ENCODE measurements at places on chromosomes 1 and 21.

GRCh38 chr1:198890214-198890930 lies 251.5 kb downstream of the PTPRC start:
- no peak for DNase-seq

GRCh38 chr1:224339442-224340033 lies 9.6 kb upstream of the NVL start:
- no peak for DNase-seq

DNA sequence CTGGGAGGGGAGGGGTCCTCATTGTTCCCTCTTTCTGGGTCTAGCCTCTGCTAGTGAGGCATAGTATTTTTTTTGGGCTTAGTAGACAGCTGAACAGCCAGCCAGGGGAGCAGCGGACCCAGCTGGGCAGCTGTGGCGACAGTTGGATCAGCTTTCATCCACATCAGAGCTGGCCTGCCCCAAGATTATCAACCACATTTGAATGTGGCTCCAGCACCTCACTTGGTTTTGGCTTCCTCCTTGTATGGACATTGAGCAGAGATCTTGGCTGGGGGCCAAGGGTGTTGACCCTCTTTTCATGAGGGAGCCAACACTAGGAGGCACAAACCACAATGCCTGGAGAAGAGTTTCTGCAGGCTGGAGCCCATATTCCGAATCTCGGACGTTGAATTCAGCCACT lies 25.0 kb downstream of the WNT4 start:
- DNase-seq: no peak

GRCh38 chr1:64136752-64137411 lies 66.5 kb upstream of the UBE2U start:
- peak; percentile 90 for DNase-seq

GRCh38 chr1:147717706-147718097 lies 42.7 kb downstream of the GJA5 start:
- DNase-seq: no peak

DNA sequence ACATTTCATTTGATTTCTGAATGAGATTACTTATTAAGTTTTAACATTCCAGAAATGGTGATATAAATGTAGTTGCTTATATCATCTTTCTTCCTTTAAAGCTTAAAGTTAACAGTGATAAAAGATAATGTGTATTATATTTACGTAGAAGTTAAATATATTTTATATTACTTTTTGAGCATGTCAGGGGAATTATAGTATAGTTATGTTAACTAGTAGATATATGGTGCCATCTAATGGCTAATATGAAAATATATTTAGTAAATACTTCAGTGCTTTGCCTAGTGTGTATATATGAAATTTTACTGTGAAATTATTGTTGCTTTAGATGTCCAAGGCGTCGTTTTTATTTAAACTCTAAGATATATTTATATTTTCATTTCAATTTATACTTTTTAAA lies 51.5 kb downstream of the SYT14 start:
- DNase-seq: no peak

- no peak for DNase-seq
Observed at GRCh38 chr1:86991549-86992186, 77.2 kb downstream of the HS2ST1 start.

DNA sequence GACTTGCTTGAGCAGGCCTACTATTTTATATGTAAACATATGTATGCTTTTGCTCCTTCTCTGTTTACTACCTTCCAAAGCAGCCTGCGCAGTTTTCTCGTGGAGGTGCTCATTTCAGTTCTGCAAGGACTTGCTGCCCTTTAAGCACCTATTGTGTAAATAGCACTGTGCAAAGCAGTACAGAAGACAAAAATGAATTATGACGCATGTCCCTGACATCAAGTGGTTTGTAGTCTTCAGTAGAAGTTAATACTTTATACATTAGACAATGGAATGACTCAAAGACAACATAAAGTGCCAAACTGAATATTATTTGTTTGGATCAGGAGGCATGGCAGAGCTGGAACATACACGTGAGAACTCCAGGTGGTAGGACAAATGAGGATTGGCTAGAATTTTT lies 611.7 kb downstream of the LMO4 start:
- DNase-seq: no peak

DNA sequence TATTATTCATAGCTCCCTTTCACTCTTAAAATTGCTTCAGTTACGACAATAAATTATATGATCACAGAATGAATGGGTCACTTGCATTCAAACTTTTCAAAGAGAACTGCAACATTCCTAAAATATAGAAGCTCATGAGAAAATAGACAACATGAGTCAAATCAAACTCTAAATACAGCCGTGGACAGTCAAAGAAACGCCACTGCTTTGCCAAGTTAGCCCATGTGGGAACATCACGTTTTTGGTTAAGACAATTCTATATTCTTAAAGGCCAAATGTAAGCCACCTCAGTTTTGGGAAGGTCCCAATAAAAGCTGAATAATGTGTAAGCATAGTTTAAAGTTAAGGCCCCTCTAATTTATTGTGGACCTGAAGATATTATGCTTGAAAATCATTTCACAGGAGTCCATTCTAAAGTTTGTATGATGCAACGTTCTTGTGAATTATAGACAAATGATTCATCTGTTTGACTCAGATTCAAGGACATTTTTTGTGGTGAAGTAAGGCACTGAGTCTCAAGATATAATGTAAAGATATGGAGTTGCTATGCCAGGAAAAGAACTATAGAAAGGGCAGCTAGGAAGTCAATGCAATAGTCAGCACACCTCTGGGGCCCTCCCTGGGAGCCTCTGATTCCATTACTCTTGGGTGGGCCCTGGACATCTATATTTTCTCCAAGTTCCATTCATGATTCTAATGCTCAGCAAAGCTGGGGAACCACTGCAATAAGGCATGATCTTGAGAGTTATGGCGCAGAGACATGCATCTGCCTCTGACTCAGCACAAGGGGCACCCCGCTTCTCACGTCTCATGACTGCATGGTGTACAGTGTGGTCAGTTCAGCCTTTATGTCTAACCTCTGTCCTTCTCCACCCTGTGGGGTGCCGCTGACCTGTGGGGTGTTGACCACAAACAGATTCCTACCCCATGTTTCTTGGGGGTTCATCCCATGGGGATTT lies 33.9 kb downstream of the ETS2 start:
- no peak for DNase-seq

DNA sequence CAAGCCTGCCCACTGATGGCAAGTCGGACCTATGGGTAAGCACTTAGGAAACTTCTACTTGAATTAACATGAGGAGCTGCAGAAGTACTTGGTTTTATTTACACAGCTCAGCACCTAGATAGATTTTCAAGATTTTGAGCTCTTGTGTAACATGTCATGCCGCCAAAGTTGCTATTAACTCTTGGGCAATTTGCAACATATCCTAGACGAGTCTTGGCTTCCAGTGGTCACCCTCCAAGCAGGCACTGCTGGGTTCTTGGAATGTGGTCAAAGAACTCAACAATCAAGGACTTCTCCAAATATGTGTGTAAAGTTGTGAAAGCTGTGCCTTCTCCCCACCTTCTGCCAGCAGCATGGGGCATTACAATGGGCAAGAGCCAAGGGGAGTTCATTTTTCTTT lies 17.8 kb upstream of the GUCA2B start:
- no peak for DNase-seq

DNA sequence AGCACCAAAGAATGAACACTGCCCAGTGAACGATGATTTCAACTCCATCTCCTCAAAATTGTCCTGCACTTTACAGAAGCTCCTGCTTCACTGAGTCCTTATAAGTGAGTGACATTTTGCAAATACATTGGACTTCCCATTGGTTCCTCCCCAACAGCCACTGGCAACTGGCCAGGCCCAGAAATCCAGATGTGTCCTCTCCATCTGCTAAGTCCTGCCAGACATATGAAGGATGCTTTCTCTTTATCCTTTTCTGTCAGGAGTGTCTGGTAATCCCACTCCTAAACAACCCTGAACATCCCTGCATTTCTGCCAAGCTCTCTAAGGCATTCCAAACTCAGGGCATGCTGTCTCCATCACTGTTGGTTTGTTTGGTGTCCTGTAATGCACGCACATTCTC lies 271.8 kb downstream of the RRAGC start:
- no peak for DNase-seq

DNA sequence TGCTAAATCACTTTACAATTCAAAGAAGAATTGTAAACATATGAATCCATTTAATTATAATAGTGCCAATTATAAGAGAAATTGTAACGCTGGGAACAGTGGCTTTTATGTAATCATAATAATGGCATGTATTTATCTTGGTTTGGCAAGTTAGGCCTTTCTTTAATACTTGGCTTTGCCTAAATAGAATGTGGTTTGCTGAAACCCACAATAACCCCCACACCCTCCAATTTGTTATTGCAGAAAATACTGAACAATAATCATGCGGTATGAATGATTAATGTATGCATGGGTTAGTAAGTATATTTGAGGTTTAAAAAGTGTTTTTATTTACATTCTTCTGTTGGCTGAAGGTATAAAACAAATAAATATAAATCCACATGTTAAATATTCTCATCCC lies 138.2 kb downstream of the NFIA start:
- no peak for DNase-seq

- DNase-seq: no peak
Observed at GRCh38 chr21:15051644-15052458, 12.9 kb downstream of the NRIP1 start.

DNA sequence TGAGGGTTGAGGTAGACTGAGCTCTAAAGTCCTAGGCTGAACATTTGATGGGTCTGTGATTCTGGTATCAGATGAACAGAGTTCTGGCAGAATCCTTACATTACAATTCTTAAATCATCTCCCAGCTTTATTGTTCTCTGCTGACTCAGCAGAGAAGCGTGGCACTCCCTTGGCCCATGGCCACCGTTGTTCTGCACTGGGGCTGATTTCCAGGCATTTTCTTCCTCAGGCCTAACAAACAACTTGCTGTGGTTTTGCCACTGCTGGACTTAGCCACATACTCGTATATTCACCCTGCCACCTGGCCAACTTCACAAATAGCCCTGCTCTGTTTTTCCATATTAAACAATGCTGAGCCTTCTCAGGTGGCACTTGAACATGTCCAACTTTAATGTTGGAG lies 223.2 kb downstream of the TNR start:
- DNase-seq: no peak

DNA sequence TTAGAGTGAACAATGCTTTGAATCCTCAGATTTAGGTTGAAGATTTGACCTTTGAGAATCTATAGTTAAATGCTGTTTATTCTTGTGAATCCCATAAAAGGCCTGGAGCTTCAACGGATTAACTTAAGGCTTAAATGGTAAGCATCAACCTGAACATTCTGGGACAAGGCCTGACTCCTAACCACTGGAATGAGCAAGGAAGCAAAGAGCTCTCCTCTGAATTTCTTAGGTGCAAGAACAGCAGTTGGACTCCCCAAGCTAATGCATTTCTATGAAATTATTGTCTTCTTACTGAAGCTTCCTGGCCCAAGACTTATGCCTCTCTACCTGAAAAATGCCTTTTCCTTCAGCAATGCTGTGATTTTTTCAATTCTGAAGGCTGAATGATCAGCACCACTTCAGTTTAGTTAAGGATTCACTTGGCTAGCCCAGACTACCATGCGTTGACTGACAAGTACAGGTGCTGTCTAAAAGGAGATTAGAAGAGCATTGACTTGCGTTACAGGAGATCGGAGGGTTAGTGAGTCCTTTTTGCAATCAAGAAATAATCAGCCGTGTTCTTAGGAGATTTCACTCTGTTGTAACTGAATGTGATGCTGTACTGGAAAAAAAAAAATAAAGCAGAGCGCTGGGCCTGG lies 178.5 kb downstream of the ZC3H11B start:
- DNase-seq: no peak

DNA sequence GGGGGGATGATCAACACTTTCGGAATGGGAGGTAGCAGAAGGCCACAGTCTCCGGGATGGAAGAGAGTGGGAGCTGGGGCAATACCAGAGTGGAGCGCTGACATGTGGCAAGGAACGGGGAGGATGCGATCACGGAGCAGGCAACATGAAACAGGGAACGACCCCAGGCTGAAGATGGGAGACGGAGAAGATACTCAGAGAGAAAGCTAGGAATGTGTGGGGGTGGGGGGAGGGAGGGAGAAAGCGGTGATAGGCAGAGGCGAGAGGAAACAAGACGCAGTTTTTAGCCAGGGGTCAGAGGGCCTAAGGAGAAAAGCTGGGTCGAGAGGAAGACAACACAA lies 577 bp downstream of the RAB3GAP2 start:
- no peak for DNase-seq

DNA sequence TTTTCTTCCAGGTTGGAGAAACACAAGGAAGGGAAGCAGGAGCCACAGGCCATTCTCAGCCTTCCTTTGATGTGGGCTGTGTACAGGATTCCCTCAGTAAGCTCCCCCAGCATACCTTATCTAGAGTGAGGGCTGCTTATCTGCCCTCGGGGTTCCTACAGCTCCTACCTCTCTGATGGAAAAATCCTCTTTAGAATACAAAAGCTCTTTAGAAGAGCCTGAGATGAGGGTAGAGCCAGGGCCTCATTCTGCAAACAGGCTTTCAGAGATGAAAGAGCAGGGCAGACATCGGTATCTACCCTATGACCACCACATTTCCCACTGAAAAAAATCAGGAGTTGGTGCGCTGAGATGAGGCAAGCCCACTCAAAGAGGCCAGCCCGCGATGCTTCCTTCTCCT lies 85.1 kb downstream of the PLPP3 start:
- DNase-seq: no peak

- DNase-seq: no peak
Observed at GRCh38 chr1:38123356-38124135, 77.0 kb upstream of the POU3F1 start.

DNA sequence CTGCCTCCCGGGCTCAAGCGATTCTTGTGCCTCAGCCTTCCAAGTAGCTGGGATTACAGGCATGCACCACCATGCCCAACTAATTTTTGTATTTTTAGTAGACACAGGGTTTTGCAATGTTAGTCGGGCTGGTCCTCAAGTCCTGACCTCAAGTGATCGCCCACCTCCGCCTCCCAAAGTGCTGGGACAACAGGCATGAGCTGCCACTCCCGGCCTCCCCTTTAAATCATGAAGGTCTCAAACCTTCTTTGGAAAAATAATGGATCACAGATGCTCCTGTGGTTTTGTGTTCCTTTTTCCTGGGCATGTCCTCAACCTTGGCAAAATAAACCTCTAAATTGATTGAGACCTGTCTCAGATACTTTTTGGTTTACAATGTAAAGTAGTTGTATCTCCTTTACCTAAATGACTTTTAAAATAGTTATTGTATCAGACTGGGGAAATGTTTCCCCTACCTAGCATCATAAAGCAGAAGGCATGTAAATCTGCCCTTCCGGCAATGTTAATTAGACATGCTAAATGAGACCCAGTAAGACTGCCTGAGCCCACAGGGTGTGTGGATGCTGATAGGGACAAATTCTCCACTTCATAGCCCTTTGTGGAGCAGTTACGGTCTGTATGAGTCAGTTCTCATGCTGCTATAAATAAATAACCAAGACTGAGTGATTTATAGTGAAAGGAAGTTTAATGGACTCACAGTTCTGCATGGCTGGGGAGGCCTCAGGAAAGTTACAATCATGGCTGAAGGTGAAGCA lies 27.8 kb downstream of the CBR1 start:
- DNase-seq: no peak

- no peak for DNase-seq
Observed at GRCh38 chr1:64981601-64982533, 15.5 kb upstream of the JAK1 start.
